ENCODE measurements at places on chromosomes 3 and 15.

- no peak for DNase-seq
Measured at GRCh38 chr3:133910422-133910821, 14.7 kb upstream of the RAB6B start.

- no peak for DNase-seq
Measured at GRCh38 chr3:74978684-74979083, 364.2 kb upstream of the CNTN3 start.

- DNase-seq: no peak
Measured at GRCh38 chr15:92102395-92102755, 248.9 kb downstream of the SLCO3A1 start.

- no peak for DNase-seq
Measured at GRCh38 chr3:141257961-141258360, 26.3 kb downstream of the PXYLP1 start.

- no peak for DNase-seq
Measured at GRCh38 chr3:128328546-128329458, 137.9 kb downstream of the DNAJB8 start.

DNA sequence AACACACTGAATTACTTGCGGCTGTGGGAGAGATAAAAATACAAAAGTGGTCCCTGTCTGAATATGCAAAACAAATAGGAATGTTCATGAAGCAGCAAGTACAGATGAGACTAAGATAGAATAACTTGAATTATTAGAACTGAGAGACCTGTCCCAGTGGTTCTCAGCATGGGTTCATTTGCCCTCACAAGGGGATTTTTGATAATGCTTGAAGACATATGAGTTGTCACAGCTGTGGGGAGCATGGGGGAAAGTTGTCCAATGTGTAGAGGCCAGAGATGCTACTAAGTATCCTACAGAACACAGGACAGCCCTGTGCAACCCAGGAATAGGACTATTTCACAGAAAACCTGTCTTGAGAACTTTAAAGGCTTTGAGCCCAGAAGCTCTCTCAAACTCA lies 22.4 kb downstream of the PPM1L start:
- no peak for DNase-seq

DNA sequence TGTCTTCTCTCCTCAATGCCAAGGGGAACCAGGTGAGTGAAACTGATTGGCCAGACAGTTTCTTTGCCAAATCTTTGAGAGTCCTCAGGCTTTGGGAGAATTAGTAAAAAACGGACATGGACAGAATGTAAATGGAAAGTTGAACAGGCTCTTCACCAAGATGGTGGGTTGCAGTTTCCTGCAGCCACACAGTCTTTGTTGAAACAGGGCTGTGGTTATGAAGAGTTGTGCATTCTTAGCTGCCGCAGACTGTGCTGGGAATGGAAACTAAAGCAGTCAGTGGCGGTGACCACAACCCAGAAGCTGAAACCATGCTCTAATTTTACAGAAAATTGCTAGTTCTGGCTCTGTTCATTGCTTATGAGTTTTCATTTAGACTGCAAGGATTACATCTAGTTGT lies 42.1 kb upstream of the TASOR start:
- peak; percentile 43 for DNase-seq

GRCh38 chr3:123658118-123658851 lies 73.4 kb upstream of the HACD2 start:
- no peak for DNase-seq
